ENCODE measurements at places on chromosomes 3 and 15. TPM values are rescaled to one million over a fixed set of nuclear protein-coding genes. Genes with fewer than 3 reads are reported as not detected.

DNA sequence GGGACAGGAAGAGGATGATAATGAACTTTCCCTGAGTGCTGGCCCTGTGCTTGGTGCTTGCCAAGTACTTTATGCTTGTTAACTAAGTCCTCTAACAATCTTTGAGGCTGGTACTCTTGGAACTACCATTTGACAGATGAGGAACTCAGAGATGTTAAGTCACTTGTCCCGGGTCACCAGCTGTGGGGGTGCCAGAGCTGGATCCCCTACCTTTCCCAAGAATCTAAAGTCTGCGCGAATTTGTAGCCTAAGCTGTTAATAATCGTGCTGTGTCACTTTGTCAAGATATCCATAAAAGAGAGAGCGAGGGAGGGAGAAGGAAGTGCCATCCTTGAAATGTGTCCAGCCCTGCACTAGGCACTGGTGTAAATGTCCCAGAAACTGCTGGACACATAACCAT, 19.0 kb upstream of the ACOX2 start:
- no peak overlapping the region for H3K27ac ChIP-seq
- DNase-seq, result no peak
- H3K27me3 ChIP-seq, result peaks cover 16% of the 10 kb centered on the region
- no peaks in the 10 kb centered on the region for H3K4me1 ChIP-seq

DNA sequence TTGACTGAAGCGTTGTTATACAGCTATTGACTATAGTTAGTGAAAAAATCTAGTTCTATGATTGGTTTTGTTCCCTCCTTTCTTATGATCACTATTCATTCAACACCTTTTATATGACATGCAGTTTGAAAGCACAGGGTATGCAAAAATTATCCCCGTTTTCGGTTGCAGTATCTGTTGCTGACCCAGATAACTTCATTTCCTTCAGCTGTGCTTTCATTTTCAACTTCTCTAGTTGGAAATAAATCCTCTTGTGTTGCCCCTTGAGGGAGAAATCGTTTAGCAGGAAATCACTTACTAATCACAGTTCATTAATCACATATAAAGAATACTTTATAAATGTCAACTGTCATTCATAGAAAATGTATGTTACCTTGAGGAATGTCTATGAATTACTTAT, 55.1 kb downstream of the MBNL1 start:
- H3K36me3 ChIP-seq, result peaks cover 56% of the 10 kb centered on the region
- peak overlapping the region; percentile 20 for H3K27ac ChIP-seq
- no peak for DNase-seq
- H3K4me1 ChIP-seq, result peaks cover 12% of the 10 kb centered on the region

The HYAL3 gene
- polyA plus RNA-seq, result 9.0 TPM

GRCh38 chr3:112744825-112745566, 101.7 kb downstream of the CD200R1L start:
- H3K36me3 ChIP-seq, result no peaks in the 10 kb centered on the region
- no peak overlapping the region for H3K4me3 ChIP-seq

The SPSB4 gene
- not detected for polyA plus RNA-seq

DNA sequence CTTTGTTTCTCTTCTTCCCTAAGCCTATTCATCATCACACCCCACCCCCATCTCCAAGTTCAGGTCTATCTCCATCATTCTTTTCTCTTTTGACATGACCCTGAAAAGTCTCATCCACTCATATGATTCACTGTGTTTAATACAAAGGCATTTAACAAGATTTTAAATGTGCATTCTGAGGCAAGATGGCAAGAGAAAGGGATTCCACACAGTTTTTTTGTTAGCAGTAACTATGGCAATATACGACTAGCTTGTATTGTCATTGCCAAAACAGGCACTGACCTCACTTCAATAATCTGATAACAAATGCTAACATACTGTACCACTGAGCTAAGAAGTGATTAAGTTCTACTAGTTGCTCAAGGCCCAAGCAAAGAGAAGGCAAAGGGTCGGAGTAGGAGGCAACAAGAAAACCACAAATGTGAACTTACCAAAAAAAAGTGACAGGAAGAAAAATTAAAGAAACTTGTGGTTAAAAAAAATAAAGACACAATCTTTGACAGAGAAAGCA, 53.2 kb downstream of the FBN1 start:
- no peak overlapping the region for H3K4me3 ChIP-seq
- DNase-seq, result no peak
- no peaks in the 10 kb centered on the region for H3K27me3 ChIP-seq

DNA sequence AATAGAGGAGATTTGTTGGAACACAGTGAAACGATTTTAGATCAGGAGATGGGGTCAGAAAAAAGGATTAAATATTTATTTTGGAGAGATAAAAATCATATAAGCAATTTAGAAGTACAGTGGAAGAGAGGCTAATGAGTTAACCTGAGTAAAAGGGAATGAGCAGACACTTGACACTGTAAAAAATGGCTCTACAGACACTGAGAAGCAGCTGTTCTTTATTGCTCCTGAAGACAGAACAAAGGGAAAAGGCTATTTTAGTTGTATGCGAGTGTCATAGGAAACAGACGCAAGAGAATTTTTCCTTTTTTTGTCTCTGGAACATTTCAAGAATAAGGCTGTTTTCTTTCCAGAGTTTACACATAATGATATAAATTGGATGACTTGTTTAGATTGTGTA, 34.3 kb downstream of the ASTE1 start:
- no peaks in the 10 kb centered on the region for H3K27me3 ChIP-seq
- no peak overlapping the region for H3K4me3 ChIP-seq
- peaks cover 24% of the 10 kb centered on the region for H3K36me3 ChIP-seq
- no peak overlapping the region for H3K27ac ChIP-seq
- no peak for DNase-seq
- H3K4me1 ChIP-seq, result no peaks in the 10 kb centered on the region

DNA sequence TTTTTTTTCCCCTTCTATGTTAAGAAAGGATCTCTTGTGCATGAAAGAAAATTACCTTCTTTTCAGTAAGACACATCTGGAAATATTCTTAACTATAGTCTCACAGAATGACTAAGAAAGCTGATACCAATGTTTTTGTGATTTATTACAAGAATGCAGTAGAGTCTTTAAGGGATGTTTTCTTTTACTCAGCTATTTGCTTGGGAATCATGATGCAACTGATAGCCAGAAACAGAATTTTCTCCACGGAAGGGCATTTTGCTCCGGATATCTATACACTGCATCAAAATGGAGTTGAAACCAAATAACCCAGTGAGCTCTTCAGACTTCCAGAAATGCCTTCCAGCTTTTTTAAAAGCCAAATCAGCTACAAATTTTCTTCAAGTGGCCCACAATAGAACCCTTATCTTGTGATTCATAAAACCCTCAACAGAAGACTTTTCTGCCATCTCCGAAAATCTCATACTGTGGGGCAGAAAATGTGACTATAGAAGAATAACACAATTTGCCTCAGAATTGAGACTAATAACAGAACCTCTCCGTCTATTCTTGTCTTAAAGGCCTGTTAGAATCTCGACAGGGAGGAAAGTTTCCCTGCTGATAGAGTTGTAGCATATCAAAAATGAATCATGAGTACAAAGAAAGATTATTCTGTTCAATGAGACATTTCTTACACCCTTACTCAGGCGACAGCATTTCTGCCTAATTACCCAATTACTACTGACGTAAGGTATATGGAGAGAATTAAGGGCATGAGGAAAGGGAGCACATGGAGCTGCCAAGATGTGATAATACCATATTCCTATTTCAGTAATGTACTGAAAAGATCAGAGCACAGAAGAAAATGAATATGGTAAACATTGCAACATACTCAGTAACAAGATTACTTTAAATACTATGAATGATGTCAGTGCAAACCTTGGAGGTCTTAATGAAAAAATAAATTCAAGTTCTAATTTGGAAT, 900.1 kb downstream of the ROBO1 start:
- DNase-seq, result no peak
- no peaks in the 10 kb centered on the region for H3K27me3 ChIP-seq
- no peaks in the 10 kb centered on the region for H3K4me1 ChIP-seq
- H3K4me3 ChIP-seq, result no peak overlapping the region

The ADGRG7 gene
- polyA plus RNA-seq, result 0.12 TPM

DNA sequence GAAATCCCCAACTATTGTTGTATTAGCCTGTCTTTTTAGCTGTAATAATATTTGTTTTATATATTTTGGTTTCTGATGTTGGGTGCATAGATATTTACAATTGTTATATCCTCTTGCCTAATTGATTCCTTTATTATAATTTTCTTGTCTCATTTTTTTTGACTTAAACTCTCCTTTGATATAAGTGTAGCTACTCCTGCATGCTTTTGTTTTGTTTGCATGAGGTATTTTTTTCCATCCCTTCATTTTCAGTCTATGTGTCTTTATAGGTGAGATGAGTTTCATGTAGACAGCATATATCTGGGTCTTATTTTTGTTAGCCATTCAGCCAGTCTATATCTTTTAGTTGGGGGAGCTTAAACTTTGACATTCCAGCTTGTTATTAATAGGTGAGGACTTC, 37.4 kb downstream of the FAIM start:
- H3K4me3 ChIP-seq, result no peak overlapping the region
- no peak overlapping the region for H3K27ac ChIP-seq
- DNase-seq, result no peak

GRCh38 chr3:152452318-152452717, 183.6 kb downstream of the MBNL1 start:
- no peak overlapping the region for H3K4me3 ChIP-seq
- H3K27ac ChIP-seq, result no peak overlapping the region
- H3K27me3 ChIP-seq, result no peaks in the 10 kb centered on the region
- H3K4me1 ChIP-seq, result no peaks in the 10 kb centered on the region
- peaks cover 90% of the 10 kb centered on the region for H3K36me3 ChIP-seq
- DNase-seq, result no peak

DNA sequence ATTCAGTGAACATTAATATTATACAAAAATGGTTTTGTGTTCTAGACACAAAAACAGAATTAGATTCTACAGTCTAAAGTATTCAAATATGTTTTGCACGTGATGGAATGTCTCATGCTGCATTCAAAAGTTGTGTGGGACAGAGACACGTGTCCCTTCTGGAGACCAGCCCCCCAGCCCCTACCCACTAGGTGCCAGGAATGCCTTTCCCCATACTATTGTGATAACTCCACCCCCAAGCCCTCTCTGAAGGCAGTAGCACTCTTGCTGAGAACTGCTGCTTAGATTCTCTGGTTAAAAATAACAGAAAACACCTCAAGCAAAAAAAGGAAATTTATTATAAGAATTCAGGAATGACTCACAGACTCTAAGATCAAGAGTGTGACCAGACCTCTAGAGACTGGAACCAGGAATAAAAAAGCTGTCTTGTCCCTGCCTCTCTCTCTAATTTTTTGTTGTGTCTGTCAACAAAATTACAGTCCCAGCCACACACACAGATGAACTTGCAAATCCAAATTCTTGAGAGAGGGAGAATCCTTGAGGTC, 57.7 kb downstream of the PXYLP1 start:
- no peaks in the 10 kb centered on the region for H3K27me3 ChIP-seq
- no peaks in the 10 kb centered on the region for H3K36me3 ChIP-seq
- H3K4me3 ChIP-seq, result no peak overlapping the region
- H3K4me1 ChIP-seq, result peaks cover 10% of the 10 kb centered on the region

The COLQ gene
- 0.25 TPM for polyA plus RNA-seq

DNA sequence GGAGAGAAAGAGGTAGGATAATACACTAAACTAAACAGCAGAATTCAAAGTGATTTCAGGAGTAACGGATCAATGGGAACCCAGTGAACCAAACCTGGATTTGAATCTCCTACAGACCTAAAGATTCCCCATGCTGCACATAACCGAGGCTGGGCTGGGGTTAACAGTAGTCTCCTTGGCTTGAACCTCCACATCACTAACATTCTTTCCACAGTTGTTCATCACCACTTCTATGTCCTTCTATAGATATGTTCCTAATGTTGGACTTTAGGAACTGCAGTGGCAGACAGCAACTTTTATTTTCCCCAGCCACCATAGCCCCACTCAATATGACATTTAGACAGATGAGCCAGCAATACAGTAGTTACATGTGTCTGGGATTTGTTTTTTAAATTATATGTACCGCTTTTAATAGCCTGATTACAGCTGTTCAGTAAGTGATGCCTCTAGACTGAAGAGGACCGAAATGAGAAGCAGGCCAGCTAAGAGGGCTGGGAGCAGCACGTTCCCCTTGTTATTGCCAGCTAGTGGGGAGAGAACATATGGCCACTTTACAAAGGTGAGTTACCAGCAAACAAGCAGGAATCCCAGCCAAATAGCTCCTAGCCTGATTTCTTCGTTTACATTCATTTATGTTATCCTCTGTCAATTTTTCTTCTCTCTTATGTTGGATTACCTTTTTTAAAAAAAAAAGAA, 472.6 kb upstream of the CDIN1 start:
- H3K36me3 ChIP-seq, result no peaks in the 10 kb centered on the region
- H3K27me3 ChIP-seq, result no peaks in the 10 kb centered on the region
- no peak for DNase-seq
- no peak overlapping the region for H3K27ac ChIP-seq
- H3K4me3 ChIP-seq, result no peak overlapping the region

DNA sequence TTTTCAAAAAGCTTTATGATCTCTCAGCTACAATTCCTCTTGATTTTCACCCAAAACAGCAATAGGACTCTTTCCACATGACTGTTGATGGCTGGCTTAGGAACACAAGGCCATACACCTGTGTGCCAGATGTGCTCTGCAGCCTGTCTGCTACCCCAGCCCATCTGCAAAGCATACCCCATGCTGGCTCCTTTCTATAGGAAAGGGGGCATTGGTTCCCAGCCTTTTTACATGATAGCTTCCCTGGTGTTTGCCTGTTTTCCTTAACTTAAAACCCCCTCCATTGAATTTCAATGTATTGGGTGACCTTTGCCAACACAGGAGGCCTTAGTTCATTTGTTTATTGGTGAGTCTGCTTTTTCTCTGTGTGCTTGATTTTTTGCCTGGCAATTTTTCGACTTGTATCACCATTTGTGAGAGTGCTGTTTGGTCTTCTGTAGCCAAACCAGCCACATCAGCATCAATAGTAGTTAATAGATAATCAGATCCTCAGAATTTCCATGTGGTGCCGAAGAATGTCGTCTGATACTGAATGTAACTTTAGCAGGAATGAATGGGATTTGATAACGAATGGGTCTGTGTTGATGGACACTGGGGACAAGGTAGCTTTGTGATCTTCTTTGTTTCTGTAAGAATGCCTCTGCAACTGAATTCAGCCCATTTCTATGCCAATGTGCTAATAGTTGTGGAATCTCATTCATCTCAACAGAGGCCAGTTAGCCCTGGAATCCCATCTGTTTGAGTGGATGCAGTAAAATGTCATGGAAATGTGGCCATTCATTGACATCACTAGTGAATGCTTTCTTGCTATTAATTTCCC, 272.2 kb upstream of the RARB start:
- H3K4me1 ChIP-seq, result no peaks in the 10 kb centered on the region
- H3K27ac ChIP-seq, result no peak overlapping the region
- no peak overlapping the region for H3K4me3 ChIP-seq
- no peaks in the 10 kb centered on the region for H3K27me3 ChIP-seq
- DNase-seq, result no peak

- H3K27ac ChIP-seq, result no peak overlapping the region
- no peak for DNase-seq
- H3K4me1 ChIP-seq, result peaks cover 11% of the 10 kb centered on the region
- no peak overlapping the region for H3K4me3 ChIP-seq
Observed at GRCh38 chr3:71721651-71722157, 3.5 kb downstream of the EIF4E3 start.
